ENCODE measurements at places on chromosomes 6 and 20.

GRCh38 chr6:80254716-80255115 lies 148.2 kb downstream of the BCKDHB start:
- DNase-seq, result no peak

DNA sequence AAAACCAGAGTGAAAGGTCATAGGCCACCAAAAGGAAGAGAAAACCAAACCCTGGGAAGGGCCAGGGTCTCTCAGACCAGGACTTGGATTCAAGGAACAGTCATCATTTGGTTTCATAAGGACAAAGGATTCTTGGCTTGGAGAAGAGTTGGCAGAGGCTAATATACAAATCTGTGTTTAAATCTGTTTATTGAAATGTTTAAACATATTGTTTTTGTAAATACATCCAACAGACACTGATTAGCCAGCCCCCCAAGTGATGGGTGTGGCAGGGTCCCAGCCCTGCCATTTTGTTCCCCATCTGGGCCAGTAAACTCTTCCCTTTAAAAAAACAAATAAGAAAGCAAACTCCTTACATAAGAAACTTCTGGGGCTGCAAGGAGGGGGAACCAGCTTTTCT lies 6.1 kb upstream of the ZNF831 start:
- DNase-seq, result no peak

GRCh38 chr6:158373214-158373613 lies 60.9 kb downstream of the TULP4 start:
- no peak for DNase-seq

- DNase-seq, result no peak
Observed at GRCh38 chr20:12211361-12211760, 293.7 kb downstream of the BTBD3 start.

DNA sequence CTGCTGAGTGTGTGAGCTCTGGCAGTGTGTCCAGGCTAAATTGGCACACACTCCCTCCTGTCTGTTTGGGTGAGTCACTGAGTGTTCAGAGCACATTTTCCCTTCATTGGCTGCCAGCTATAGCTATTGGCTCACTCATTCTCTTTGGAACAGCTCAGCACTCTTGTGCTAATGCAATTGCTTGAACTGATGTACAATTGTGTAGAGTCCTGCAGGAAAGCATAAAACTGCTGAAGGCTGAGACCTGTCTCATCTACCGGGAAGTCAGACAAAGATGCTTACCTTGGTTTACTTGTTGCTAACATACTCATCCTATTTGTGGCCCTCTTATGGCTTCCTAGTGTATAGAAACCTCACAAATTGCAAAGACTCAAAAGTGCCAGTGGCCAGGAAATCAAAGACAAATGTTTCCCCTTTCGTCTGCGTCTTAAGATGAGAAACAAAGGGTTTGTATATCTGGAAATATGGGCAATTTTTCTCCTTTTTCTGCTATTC lies 351.0 kb downstream of the BCKDHB start:
- DNase-seq, result peak; percentile 66

DNA sequence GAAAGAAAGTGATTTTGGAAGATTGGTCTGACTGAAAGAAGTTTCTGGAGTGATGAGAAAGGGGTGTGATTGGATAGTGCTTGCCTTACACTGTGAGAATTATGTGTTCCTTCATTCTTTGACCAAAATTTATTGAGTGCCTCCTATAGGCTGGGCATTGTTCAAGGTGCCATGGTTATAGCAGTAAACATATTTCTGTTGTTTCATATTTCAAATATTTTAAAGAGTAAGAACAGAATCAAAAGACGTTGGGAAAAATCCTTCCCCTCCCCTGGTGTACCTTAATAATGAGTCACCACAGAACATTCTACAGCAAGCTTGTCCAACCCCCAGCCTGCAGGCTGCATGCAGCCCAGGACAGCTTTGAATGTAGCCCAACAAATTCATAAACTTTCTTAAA lies 78.6 kb downstream of the GCLC start:
- no peak for DNase-seq
